Lung microvascular endothelial cell (primary cell): ENCODE measurements at places on chromosomes 13 and 19.

DNA sequence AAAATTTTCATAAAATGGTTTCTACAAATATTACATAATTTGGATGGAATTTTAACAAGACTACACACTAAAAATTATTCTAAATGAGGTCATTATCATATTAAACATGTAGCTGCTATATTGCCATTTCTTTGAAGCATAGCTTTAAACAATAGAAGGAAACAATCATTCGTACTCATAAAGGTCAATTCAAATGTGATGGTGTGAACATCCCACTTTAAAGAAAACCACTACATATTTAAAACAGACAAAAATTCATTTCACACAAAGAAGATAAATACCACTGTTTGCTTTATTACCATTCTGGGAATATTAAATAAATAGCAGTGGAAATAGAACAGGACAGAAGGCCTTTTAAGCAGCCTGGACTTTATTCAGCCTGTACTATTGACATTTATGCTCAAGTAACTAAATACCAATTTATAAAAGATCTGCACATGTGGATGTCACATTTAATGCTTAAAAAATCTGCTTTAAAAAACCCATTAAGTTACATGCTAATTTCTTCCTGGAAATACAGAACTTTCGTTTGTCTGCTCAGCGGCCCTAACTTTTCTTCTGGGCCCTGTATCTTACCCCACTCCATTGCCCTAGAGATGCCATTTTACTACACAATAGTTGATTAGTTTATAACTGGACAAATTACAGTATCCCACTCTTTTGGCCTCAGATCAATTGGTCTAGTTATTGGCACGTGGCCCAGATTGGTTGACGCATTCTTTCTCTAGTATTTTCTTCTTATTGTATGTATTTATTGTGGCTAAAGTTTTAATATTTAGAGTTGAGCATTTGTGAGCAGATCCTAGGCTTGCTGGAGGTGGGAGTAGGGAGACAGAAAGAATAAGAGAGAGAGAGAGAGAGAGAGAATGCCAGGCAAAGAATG is 215.1 kb upstream of the SPRY2 start:
- peak; percentile 70 for DNase-seq

GRCh38 chr19:48638831-48639381 is 1.7 kb upstream of the DBP start:
- no peak for DNase-seq

DNA sequence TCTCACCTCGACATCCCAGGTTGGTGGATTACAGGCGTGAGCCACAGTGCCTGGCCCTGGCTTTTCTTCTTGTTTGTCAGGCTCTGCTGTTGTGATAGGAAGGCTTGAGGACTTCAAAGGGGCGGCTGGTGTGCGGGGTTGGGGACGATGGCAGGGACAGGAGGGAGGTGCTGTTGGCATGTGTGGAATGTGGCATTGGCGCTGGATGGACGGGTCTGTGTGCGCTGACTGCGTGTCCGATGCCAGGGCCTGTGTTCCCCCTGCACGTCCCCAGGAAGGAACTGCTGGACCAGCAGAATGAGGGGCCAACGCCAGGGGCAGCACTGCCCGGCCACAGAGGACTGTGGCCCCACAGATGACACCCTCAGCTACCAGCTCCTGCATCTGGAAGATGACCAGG is 12.7 kb upstream of the PTBP1 start:
- DNase-seq: peak; percentile 48

DNA sequence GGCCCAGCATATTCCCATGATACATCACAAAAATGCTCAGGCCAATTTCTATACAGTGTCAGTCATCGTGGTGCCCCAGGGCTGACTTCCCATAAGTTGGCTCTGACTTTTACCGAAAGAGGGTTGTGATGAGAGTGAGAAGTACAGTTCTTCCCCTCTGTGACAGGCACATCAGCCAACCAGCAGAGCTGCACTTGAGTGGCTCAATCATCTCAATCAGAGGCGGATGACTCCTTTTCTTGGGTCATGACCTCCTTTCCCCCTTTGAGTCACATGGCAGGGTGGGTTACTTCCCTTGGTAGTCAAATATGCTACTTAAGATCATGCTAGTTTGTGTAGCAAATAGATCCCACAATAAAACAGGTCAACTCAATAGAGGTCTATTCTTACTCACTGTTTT is 6.9 kb upstream of the AMER2 start:
- no peak for DNase-seq

- DNase-seq: no peak
These were observed 6.6 kb upstream of the FLT3 start for GRCh38 chr13:28106976-28107375.

DNA sequence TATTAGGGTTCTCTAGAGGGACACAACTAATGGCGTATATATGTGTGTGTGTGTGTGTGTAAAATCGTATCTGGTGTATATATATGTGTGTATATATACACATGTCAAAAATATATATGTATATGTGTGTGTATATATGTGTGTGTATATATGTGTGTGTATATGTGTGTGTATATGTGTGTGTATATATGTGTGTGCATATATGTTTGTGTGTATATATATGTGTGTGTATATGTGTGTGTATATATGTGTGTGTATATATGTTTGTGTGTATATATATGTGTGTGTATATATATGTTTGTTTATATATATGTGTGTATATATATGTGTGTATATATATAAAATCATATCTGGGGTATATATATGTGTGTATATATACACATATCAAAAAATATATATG is 5.4 kb upstream of the LILRB5 start:
- DNase-seq: no peak
